ENCODE measurements at places on chromosomes 13 and 19.

DNA sequence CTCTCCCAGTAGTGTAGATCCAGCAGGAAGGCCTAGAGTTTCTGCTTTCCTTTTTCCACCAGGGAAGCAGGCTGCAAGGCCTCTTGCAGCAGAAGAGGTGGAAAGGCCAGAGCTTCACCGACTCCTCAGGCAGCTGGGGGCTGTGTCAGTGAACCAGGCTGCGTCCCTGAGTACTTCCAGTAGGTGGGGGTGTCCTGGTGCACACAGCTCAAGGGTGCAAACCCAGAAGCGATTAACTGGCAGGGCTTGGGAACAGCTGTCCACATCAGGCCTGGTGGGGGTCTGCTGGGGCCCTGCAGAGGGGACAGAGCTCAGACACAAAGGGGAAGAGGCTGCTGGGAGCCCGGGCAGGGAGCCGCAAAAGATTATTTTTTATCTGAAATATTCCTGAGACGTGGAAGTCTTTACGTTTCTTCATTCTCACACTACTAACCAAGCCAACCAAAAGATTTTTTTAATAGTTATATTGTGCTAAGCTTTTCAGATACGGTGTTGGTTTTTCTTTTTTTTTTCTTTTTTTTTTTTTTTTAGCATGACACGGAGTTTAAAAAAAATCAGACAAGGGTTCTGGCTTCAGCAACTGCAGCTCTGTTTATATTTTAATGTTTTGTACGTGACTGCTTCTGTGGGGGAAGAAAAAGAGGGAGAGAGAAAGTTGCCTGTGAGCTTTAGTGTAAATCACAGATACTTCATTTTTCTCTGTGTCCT, 11.0 kb downstream of the TSHZ3 start:
- DNase-seq: no peak

DNA sequence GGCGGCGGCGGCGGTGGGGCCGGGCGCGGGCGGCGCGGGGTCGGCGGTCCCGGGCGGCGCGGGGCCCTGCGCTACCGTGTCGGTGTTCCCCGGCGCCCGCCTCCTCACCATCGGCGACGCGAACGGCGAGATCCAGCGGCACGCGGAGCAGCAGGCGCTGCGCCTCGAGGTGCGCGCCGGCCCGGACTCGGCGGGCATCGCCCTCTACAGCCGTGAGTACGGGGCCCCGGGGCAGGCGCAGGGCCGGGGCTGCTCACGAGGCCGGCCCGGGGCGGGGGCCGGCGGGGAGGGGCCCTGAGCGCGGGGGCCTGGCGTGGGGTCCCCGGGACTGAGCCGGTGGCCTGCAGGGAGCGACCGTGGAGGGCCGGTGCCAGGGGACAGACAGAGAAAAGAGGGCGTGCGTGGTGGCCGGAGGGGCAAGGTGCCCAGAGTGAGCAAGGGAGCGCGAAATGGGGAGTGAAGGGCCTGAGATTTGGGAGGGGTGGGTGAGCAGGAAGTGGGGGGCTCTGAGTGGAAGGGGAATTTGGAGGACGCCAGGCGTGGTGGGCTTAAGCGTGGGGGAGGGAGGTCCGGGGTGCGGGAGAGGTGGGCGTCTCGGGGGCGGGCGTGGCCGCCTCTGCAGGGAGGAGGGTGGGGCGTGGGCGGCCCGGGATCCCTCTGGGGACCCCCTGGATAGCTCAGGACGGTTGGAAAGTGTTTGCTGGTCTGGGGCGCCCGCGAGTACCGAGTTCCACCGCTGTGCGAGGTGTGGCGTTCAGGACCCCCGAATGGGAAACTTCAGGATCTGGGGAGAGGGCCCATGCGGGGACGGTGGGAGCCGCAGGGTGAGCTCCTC, 575 bp downstream of the CARM1 start:
- DNase-seq: no peak

DNA sequence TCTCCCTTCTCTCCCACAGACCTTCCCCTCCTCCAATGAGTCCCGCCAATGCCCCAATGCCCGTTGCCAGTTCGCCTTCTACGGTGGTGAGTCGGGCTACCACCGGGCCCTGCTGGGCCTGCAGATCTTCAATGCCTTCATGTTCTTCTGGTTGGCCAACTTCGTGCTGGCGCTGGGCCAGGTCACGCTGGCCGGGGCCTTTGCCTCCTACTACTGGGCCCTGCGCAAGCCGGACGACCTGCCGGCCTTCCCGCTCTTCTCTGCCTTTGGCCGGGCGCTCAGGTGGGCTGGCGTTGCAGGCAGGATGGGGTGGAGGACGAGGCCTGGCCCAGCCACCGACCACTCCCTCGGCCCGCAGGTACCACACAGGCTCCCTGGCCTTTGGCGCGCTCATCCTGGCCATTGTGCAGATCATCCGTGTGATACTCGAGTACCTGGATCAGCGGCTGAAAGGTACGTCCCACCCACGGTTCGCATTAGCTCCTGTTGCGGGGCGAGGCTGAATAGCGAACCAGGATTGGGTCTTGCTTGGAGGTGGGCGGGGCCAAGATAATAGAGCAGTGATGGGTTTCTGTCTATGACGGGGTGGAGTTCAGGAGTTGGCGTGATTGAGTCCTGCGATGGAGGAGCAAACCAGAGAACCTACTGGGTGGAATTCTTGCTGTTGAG, 11.1 kb downstream of the SLC44A2 start:
- DNase-seq: no peak

- DNase-seq: no peak
These were observed 9.7 kb downstream of the CLEC4G start for GRCh38 chr19:7722231-7722651.

DNA sequence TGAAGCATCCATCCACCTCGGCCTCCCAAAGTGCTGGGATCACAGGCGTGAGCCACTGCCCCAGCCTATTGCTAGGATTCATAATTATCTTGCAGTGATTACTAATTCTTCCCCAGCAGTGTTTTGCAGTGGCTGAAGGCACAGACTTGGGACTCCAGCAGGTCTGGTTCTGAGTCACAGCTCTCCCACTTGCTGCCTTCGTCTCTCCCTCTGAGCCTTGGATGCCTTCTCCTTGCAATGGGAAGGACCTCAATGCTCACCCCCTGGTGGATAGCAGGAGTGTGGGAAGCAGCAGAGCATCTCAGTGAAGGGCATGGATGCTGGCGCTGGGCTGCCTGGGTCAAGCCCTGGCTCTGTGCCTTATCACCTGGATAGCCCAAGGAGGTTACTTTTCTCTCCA, 37.6 kb upstream of the SHKBP1 start:
- no peak for DNase-seq
